Activated CD8-positive, alpha-beta memory T cell treated with anti-CD3 and anti-CD28 coated beads for 48 hours (primary cell): ENCODE measurements at places on chromosomes 7 and 10.

- DNase-seq, result no peak
Observed at GRCh38 chr7:106779877-106780276, 85.2 kb upstream of the PIK3CG start.

DNA sequence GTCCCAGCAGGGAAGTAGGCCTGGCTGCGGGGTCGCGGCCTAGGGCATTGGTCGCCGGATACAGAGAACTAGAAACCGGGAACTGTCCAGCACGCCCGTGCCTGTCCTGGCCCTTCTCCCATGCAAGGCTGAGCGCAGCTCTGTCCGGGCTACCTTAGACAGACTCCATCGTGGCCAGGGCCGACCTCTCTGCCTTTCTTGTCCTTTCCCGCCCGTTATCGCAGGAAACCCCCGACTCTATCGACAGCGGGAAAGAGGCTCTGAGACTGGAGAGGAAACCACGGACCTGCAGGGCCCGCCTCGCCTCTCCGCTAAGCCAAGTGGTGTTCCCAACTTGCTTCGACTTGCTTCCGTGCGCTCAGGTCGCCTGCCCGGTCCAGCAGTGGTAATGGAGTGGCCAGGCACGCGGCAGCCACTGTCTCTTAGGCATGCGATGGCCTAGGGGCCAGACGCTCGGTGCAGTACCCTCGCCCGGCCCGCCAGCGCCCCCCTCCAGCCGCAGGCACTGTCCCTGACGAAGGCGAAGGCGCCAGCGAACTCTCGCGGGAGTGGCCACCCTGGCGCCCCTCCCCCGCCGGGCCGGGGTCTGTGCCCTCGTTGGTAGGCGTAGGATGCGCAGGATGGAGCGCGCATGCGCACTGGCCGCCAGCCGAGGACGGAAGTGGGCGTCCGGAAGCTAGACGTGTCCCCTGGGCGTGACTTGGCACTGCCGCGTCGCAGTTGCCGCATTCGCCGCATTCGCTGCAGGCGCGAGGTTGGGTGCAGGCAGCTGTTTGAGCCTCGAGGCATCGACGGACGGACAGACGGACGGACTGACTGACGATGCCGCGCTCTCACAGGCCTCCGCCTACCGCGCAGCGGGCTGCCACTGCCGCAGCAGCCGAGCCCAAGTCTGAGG is 54.4 kb downstream of the MCMBP start:
- DNase-seq, result no peak

- DNase-seq, result no peak
Observed at GRCh38 chr7:44087911-44088838, 5.8 kb upstream of the POLM start.

DNA sequence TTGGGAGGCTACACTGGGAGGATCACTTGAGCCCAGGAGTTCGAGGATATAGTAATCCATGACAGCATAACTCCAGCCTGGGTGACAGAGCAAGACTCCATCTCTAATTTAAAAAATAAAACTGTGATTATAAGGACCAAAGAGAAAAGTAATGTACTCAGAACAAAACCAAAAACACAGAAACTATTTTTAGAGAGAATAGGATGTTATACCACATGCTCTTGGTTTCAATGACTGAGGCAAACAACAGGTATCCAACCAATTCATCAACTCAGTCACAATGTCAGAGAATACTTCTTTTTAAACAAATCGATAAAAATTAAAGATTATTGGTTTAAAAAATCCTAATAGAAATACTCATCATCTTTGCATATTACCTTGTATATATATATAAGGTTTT is 186.7 kb downstream of the TPK1 start:
- no peak for DNase-seq

- DNase-seq, result no peak
Observed at GRCh38 chr10:50312464-50313437, 61.4 kb upstream of the ASAH2 start.

DNA sequence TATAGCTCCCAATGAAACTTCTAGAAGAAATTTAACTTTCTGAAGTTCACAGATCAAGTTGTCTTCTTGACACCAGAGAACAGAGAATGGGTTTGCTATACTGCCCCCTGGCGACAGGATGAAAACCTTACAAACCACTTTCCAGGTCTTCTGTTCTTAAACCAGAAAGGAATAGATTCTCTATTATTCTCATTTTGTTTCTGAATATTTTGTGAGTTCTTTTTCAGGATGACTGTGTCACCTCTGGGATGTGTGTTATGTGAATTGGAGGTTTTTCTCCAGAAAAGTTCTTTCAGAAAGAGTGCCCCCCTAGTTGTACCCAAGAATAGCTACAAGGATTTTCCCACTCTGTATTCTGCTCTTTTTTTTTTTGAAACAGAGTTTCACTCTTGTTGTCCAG is 6.3 kb downstream of the IFT22 start:
- peak; percentile 9 for DNase-seq

- no peak for DNase-seq
Observed at GRCh38 chr10:131574363-131574706, 262.8 kb upstream of the TCERG1L start.

DNA sequence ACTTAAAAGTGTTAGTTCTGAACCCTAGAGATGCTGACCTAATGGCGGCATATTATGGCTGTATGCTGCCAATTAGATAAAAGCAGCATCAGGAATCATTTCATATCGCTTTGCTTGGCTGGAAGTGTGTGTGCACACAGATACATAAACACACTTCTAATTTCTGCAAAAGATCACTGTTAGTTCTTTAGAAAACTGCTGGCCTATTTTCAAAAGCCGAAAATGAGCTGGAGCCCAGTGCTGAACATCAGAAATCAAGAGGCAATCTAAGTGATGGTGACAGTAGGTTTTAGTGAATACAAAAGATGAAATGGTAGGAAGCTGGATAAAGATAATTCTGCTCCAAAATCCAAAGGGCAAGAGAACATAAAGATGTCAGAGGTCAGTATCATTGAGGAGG is 745.8 kb upstream of the LRRTM3 start:
- no peak for DNase-seq

DNA sequence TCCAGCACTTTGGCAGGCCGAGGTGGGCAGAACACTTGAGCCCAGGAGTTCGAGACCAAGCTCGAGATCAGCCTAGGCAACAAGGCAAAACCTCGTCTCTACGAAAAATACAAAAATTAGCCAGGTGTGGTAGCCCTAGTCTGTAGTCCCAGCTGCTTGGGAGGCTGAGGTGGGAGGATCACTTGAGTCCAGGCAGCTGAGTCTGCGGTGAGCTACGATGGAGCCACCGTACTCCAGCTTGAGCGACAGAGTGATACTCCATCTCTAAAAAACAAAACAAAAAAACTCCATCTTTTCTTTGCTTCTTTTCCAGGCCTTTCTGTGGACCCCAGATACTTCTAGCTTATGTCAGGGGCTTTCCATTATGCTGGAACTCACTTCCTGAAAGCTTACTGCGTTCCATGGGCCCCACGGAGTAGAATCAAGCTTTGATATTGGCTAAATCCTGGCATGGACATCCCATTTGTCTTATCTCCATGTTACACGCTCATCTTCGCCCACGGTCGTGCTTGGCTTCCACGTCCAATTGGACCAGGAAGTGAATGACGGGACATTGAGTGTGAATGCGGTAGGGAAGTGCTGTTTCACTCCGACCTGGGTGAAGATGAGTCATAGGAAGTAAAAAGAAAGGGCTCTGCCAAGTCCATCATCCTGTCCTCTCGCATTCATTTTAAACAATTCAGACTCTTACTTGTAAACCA is 45.7 kb downstream of the FAM171A1 start:
- no peak for DNase-seq
